Head of caudate nucleus (tissue), 42 donors: ENCODE measurements at places on chromosomes 3 and 15.

DNA sequence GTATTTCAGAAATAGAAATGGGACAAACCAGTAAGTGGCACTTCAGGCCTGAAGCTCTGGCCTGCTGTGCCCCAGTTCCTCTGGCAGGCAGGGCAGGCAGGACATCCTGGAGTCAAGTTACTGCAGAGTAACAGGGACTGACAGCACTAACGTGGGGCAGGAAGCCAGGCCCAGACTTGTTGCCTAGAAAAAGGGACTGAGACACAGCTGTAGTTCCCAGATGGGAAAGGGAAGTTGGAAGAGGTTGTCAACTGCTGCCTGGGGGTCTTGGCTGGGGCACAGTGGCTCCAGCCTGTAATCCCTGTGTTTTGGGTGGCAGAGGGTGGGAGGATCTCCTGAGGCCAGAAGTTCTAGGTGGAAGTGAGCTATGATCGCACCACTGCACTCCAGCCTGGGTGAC lies 171.9 kb downstream of the FMN1 start:
- peak; percentile 10 for DNase-seq

GRCh38 chr3:2446146-2446545 lies 347.5 kb downstream of the CNTN4 start:
- DNase-seq = no peak

DNA sequence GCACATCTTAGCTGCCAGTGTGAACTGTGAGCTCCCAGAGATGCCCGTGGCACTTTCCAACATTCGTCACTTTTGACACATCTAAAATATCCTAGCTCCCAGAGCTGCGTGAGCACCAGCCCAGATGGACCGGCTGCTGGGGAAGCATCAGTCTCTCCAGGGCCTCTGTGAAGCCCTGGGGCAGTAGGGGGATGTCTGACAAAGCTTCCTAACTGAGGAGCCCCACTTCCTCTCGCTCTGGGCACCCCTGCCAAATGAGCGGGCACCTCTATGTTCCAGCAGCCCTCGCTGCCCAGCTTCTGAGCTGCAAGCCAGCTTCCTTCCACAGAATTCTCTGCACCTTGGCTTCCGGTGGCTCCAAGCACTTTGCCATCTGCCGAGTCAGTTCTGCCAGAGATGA lies 91.1 kb downstream of the LIPC start:
- DNase-seq = no peak

- no peak for DNase-seq
Measured at GRCh38 chr15:69612112-69612511, 159.5 kb downstream of the RPLP1 start.

- DNase-seq = no peak
Measured at GRCh38 chr3:53892286-53892637, 603 bp upstream of the SELENOK start.

GRCh38 chr3:133135306-133135705 lies 97.1 kb downstream of the TMEM108 start:
- no peak for DNase-seq

GRCh38 chr15:42401544-42402454 lies 42.5 kb downstream of the CAPN3 start:
- no peak for DNase-seq
